ENCODE measurements at places on chromosomes 3 and 15.

GRCh38 chr3:193231201-193231600 is 9.8 kb upstream of the PLAAT1 start:
- DNase-seq = no peak

GRCh38 chr3:87052499-87053260 is 61.7 kb upstream of the VGLL3 start:
- DNase-seq = no peak

DNA sequence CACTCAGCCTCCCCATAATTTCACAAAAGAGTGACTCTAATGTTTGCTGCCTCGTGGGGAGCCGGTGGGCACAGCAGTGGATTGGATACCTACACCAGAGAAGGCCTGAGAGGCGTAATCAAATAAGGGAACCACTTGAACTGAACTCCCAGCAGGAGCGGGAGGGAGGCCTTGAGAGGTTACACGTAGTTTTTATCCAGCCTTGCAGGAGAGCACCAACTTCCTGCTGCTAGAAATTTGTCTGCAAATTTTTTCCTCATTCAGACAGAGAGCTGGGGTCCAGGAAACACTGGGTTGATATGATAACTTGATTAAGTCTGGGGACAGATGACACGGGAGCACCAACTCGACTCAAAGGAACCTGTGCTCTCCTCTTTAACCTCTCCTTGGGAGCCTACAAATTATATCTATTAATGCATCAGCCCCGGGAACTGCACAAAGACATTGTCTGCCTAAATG is 69.8 kb downstream of the HES1 start:
- DNase-seq = peak; percentile 93

- DNase-seq = no peak
Observed at GRCh38 chr3:61956236-61956635, 394.9 kb downstream of the PTPRG start.

DNA sequence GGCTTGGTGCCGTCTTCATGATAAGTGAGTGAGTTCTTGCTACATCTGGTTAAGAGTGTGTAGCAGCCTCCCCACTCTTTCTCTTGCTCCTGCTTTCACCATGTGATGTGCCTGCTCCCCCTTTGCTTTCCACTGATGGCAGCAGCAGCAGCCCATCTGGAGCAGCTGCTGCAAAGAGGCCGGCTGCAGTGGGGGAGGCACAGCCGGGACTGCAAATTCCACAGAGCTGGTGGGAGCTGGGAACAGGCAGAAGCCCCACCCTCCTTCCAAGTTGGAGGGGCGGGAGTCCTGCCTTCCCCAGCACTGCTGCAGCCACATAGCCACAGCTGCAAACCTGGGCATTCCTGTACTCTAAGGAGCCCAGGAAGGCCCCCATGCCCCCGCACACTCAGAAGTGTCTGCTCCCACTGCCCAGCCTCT is 62.8 kb upstream of the IMPG2 start:
- DNase-seq = no peak

GRCh38 chr3:10309736-10310135 is 11.2 kb downstream of the SEC13 start:
- DNase-seq = no peak

- no peak for DNase-seq
Observed at GRCh38 chr15:39644136-39644535, 63.3 kb downstream of the THBS1 start.

DNA sequence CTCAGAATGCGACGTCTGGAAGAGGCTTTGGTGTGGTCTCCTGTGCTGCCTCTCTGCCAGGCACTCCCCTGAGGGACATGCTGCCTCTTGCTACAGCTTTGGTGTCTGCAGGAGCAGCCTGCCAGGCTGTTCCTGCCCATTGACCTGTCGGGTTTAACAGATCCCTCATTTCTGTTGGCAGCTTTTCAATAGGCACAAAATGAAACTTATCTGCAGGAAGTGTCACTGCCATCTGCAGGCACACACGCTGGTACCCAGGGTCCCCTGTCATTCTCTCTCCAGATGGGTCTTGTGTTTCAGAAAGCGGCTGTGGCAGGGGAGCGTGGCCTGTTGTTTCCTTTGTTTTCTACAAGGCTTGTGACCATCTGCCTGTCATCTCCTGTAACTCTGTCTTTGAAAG is 328.3 kb upstream of the CHRM5 start:
- DNase-seq = no peak

- no peak for DNase-seq
Observed at GRCh38 chr3:183161552-183162336, 790 bp downstream of the LAMP3 start.

- DNase-seq = no peak
Observed at GRCh38 chr3:17631609-17632008, 110.8 kb downstream of the TBC1D5 start.

- no peak for DNase-seq
Observed at GRCh38 chr15:69535101-69535638, 82.6 kb downstream of the RPLP1 start.

DNA sequence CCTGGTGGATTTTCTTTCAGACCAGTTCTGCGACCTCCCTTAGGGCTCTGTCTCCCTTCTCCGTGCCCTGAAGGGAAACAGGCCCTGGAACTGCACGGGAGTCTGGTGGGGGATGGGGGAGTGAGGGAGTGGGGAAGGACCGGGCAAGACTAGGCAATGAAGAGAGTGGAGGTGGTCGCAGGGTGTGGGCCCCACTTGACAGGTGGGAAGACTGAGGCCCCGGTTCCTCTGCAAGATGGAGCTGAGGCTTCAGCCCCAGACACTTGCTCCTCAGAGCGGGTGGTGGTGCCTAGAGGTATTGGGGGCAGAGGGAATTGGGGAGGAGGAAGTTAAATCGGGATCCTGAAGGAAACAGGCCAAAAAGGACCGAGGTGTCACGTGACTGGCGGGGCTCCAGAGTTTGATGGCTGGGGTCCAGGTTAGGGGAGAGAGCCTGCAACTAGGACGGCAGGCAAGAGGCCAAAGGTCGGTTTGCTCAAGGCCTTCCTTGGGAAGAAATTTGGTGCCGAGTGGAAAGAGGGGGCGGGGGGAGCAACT is 597 bp upstream of the CAMK1 start:
- no peak for DNase-seq

- DNase-seq = no peak
Observed at GRCh38 chr15:84901540-84901939, 17.1 kb downstream of the SLC28A1 start.

- no peak for DNase-seq
Observed at GRCh38 chr3:46479696-46480095, 15.0 kb upstream of the LTF start.

DNA sequence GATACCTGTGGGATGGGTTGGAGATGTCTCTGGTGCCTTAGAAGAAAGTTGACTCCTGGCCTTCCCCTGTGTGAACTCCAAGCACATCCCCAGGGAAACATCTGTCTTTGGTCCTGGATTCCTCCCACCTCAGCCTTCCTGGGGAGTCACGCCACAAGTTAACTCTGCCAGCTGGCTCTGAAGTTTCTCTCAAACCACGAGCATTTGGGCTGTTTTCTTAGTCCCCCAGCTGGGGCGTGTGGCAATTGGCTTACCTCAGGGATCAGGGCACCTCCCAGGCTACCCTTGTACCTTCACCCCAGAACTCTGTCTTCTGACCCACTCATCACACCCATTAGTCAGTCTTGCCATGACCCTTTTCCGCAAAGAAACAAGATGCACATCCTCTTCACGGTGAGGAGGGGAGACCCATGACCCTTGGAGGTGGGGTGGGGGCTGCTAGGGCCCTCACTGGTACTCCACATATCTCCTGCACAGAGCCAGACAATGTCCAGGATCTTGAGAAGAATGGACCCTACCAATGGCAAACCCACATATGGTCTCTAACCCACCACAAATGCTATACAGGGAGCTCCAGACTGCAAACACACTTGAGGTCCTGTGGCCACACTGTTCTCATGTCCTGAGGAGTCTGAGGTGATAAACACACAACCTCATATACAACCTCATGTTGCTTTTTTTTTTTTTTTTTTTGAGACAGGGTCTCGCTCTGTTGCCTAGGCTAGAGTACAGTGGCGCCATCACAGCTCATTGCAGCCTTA is 3.9 kb downstream of the NEIL1 start:
- no peak for DNase-seq

GRCh38 chr15:64807751-64808222 is 17.7 kb downstream of the PIF1 start:
- DNase-seq = no peak

- DNase-seq = no peak
Observed at GRCh38 chr3:54191220-54191619, 68.9 kb downstream of the CACNA2D3 start.

DNA sequence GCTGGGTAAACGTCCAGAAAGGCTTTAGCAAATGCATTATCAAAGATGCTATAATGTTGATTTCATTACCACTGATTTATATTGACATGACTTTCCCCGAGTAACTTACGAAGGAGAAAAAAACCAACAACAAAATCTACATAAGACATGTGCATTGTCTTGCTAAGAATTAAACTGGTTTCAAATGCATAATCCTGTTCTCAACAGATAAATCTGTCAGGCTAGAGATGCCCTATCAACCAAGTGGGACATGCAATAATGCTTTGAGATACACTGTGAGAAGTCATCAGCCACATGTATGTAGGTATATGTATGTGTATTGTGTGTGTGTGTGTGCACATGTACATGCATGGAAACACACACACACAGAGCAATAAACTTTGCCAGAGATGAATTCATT is 195.6 kb downstream of the MEIS2 start:
- no peak for DNase-seq

DNA sequence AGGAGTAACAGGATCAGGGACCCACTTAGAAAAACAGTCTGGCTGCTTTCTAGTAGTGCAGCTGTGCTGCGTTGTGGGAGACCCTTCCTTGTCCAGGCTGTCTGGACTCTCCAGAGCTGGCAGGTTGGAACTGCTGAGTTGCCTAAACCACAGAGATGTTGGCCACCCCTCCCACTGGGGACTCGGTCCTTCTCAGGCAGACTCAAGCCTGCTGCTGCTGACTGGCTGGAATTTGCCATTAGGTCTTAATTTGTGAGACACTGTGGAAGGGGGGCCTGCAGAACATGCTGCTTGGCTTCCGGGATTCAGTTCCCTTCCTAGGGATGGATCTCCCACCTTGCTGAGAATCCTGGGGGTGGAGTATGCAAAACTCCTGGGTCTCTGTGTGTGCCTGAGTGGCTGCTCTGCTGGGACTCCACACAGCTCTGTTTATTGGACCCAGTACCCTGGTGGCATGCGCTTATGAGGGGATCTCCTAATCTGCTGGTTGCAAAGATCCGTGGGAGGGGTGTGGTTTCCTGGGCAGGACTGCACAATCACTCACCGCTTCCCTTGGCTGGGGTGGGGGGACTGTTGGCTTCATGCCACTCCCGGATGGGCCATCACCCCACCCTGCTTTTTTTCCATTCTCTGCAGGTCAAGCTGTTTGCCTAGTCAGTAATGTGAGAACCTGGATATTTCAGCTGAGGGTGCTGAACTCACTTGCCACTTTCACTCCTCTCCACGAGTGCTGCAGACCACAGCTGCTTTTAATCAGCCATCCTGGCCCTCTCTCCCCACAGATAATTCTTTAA is 150.5 kb downstream of the CFAP20DC start:
- DNase-seq = peak; percentile 3

- no peak for DNase-seq
Observed at GRCh38 chr3:89795506-89795905, 688.1 kb downstream of the EPHA3 start.

DNA sequence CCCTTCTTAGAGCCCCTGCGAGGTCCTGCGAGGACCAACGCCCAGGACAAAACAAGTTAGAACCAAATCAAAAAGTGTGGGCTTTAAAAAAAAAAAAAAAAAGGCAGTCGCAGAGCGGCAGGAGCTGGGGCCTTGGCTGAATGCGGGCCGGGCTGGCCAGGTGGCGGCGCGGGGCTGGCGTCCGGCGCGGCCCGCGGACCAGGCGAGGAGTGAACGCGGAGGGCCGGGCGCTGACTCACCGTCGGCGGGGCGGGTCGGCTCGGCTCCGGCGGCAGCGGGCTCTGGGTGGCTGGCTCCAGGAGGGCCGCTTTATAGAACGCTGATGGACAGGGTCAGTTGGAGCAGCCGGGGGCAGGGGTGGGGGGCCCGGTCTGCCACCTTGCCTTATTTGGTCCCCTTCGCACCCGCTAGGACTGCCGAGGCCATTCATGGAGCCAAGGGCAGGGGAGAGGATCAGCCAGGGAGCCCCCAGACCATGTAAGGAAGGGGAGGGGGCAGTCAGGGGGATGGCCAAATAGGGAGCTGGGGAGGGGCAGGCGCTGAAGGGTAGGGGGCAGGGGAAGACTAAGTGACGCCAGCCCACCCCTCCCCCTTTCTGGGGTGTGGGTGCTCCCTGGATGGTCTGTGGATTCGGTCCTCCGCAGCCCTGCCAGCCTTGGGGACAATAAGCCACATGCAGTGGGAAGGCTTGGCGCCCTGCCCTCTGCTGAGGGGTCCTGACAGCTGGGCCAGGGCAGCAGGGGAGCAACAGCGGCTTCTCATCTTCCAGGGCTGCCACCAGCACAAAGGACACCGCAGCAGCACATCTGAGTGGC is at the start of gene ACTC1:
ACTC1 (minus strand) TSS at position 283 of the 815 bp plus-strand sequence. CDS start 741 bp downstream, outside the sequence.
- no peak for DNase-seq

DNA sequence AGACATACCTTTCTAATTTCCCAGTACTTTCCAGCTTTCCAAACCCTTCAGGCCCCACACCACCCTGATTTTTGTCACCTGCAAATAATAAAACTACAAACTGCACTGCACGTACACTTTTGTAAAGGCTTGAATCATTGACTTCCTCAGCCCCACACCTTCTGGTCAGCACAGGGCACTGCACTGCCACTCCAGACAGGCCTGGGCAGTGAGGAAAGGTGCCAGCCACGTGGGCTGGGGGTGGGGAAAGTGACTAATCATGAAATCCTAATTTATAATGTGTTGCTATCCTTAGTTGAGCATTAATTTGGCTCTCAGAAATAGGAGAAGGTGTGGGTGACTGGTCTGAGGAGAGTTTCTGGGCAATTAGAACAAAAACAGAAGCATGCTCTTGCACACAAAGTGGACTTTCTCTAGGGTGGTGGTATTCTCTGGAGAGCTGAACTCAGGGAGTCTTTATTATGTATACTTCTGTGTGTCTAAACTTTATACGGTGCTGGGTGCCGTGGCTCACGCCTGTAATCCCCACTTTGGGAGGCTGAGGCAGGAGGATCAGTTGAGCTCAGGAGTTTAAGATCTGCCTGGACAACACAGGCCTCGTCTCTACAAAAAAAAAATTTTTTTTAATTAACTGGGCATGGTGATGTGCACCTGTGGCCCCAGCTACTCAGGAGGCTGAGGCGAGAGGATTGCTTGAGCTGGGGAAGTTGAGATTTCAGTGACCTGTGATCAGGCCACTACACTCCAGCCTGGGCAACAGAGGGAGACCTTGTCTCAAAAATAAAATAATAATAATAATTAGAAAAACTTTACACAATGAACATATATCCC is 58.2 kb upstream of the FLNB start:
- no peak for DNase-seq

GRCh38 chr3:127738192-127738840 is 65.6 kb downstream of the ABTB1 start:
- DNase-seq = no peak

GRCh38 chr15:82114660-82115059 is 68.8 kb upstream of the MEX3B start:
- no peak for DNase-seq

GRCh38 chr3:24222165-24222805 is 272.4 kb downstream of the THRB start:
- DNase-seq = no peak

DNA sequence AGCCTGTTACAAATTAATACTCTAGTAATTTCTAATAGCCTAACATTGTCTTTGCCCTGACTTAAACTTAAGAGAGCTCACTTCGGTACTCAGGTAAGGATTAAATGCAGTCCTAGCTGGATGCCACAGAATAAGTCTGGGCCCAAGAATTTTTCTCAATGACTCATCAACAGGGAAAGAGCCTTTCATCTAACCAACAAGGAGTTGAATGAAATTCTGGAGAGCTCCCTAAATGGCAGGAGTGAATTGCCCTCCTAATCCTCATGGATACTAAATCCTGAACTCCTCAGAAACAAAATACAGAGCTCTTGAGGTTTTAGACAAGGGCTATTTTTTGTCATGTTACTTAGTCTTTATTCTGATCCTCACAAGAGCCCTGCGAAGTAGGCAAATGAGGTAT is 159.5 kb downstream of the PLCH1 start:
- no peak for DNase-seq

Measured in NCI-H526 (cell line).